ENCODE measurements at places on chromosomes 4 and X.

DNA sequence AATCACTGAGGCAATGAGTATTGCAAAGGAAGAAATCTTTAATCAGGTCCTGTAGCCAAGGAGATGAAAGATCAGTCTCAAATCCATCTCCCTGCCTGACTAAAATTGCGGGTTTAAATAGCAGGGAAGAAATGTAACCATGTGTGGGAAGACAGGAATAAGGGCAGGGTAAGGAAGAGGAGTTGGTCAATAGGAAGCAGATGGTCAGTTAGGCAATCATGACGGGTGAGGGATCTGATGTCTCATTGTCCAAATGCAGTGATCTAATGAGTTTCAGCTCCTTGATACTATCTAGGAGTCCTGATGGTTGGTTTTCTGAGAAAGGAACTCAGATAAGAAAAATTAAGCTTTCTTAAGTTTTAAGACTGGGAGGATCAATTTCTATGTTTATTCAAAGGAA is 200.8 kb downstream of the SPATA18 start:
- no peak for DNase-seq

DNA sequence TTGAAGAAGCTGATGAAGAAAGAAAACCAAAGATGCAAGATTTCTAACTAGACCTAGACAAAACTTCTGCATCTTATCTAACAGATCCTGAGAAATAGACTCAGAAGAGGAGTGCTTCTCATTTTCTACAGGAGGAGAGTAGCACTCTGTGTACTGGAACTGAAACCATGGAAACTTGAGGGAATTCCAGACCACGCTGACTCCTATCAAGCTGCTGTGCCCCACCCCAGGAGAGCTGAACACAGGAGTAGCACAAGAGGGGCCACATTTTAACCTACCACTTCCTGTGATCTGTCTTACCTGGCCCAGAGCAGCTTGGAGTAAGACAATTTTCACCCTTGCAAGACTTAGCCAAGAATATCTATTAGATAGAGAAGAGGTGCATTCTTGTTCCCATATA is 248.9 kb downstream of the SCFD2 start:
- DNase-seq = no peak

GRCh38 chrX:71091263-71091662 is 4.4 kb upstream of the FOXO4 start:
- no peak for DNase-seq

DNA sequence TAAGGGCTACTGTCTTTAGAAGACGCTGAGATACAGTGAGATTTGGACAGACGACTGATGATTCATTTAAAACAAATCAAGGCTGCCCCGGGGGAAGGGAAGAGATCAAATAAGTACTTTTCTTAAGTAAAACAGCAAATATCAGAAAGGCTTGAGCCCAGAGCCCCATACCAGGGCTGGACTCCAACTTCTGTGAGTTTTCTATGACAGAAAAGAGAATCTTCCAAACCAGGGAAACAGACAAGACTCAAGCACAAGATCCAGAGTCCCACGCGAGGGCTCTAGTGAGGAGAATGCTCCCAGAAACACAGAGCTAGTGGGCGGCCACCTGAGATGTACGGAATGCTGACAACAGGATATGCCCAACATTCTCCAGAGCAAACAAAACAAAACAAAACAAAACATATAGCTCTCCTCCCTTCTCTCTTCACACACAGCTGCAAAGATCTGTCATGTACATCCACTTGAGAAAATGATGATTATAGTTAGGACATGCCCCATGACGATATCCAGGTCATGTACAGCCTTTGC is 13.1 kb downstream of the ACSL1 start:
- DNase-seq = peak; percentile 21

DNA sequence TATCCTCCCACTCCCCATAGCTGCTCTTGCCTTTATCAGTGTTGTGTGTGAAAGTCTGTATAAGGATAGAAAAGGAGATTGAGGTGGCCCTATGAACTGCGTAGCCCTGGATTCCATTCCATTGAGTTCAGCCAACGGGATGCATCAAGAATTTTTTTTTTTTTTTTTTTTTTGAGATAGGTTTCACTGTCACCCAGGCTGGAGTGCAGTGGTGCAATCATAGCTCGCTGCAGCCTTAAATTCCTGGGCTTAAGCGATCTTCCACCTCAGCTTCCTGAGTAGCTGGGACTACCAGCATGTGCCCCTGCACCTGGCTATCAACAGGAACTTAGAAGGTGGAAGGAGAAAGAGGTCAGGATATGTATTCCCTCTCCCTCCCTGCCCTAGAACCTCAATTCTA is 187.2 kb upstream of the SPRY1 start:
- no peak for DNase-seq

GRCh38 chrX:24999511-24999910 is 16.3 kb downstream of the ARX start:
- no peak for DNase-seq

GRCh38 chrX:70172221-70172620 is 5.1 kb upstream of the DGAT2L6 start:
- no peak for DNase-seq

GRCh38 chr4:140641789-140642439 is 73.2 kb upstream of the UCP1 start:
- no peak for DNase-seq

DNA sequence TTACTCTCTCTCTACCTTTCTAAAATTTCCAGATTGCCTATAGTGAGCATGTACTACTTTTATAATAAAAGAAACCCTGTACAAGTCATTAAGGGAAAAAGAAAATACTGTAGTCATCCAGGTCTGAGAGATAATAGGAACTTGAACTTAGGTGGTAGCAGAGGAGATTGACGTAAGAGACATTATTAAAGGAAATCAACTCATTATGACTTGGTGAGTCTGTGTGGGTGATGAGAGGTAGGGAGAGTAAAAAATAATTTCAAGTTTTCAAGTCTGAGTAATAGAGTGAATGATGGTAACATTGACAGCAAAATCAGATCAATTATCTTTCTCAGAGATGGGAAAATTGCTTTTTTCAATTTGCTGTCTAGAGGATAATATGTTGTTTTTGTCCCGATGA is 44.0 kb upstream of the ZCCHC12 start:
- DNase-seq = no peak

GRCh38 chrX:154605566-154605965 is 13.5 kb downstream of the CTAG1B start:
- no peak for DNase-seq

DNA sequence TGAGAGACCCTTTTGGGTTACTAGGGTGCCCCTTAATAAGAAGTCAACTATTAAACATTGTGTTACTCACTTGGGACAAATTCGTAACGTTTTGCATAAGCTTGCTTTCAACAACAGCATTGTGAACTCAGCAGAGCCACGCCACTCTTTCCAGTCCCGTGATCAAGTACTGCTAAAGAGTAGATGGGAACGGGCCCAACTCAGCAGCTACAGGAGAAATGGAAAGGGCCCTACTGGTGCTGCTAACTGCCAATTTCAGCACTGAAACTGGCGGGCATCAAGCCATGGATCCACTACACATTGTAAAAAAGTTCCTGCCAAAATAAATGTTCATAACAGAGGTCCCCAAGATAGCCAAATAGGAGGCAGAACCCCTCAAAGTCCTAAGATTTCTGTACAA is 19.0 kb upstream of the DHX15 start:
- DNase-seq = no peak

DNA sequence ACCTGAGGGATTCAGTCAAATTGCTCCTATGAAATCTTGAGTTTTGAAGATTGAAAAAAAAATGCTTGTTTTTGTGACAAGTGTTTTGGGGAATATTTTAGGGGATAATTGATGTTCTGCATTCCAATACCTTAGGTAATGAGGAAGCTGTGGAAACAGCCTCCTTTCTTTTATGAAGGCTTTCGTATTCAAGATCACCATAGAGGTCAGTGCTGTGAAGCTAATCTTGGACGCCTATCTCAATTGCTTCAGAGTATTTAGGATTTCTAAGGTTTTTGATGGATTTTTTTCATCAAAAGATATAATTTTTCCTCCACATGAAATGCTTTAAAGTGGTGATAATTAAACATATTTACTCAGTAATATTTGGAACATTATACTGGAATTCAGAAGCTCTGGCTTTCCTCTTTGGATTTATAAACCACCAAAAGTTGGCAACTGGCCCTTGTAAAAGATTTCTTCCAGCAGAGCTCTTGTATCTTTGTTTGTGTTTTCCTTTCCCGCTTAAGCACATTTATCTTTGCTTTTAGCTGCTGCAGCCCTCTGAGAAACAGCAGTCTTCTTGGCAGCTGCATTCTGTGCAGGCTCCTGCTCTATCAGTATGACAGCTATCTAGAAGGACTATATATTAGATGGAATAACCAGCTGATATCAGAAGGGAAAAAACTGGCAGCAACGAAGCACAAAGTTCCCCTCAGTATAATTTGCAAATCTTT is 63.7 kb downstream of the HMGB2 start:
- DNase-seq = no peak
